ENCODE measurements at places on chromosomes 3 and 15.

- DNase-seq = no peak
Measured at GRCh38 chr15:95365511-95366107, 964.9 kb upstream of the NR2F2 start.

GRCh38 chr15:50137330-50137761 is 18.3 kb upstream of the ATP8B4 start:
- no peak for DNase-seq

- DNase-seq = no peak
Measured at GRCh38 chr15:29143909-29144635, 125.5 kb downstream of the NSMCE3 start.

DNA sequence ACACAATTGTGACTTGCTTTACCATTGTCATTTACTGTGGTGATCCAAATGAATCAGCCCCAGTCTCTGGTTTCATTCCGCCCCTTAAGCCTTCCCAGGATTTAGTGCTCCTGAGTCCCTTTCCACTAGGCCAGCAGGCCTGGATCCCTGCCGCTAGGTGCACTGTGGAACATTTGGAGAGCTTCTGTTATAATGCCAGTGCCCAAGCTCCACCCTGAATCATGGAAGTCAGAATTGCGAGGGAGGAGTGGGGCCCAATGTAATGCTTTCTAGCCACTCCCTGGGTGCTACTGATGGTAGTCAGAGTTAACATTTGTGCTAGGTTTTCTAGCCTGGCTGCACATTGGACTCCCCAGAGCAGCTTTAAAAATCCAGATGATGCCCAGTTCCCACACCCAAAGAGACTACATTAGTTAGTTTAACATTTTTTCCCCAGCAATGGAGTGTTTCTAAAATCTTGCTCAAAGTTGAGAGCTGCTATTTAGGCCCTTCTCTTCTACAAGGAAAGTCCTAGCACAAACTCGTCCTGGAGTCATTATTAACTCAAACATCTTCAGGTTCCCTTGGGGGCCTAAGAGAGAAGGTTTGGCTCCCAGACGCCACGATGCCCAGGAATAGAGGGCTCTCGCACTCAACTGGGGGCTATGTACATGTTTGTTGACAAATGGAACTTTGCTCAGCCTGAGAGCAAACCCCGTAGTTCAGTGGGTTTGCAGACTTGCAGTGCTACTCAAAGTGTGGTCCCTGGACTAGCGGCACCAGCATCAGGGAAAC is 366.7 kb upstream of the PROK2 start:
- no peak for DNase-seq

GRCh38 chr3:146177072-146177471 is 16.1 kb upstream of the PLOD2 start:
- DNase-seq = no peak

DNA sequence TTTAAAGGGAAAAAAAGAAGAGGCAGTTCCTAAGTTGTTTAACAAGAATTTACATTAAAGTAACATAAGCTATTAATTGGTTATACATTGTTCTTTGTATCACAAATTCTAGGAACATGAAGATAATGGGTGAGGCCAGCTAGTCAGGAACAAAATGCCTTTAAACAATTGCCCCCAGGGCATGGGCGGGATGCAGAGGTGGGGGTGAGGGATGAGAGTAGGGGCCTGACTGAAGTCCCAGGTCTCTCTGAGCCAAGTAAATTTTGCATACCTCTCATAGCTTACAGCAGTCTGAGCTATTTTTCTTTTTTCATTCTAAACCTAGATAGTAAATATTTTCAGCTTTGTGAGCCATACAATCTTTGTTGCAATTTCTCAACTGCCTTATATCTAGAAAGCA is 77.8 kb upstream of the RNU6-1 start:
- no peak for DNase-seq

GRCh38 chr3:178200316-178200715 is 335.9 kb upstream of the KCNMB2 start:
- DNase-seq = no peak

DNA sequence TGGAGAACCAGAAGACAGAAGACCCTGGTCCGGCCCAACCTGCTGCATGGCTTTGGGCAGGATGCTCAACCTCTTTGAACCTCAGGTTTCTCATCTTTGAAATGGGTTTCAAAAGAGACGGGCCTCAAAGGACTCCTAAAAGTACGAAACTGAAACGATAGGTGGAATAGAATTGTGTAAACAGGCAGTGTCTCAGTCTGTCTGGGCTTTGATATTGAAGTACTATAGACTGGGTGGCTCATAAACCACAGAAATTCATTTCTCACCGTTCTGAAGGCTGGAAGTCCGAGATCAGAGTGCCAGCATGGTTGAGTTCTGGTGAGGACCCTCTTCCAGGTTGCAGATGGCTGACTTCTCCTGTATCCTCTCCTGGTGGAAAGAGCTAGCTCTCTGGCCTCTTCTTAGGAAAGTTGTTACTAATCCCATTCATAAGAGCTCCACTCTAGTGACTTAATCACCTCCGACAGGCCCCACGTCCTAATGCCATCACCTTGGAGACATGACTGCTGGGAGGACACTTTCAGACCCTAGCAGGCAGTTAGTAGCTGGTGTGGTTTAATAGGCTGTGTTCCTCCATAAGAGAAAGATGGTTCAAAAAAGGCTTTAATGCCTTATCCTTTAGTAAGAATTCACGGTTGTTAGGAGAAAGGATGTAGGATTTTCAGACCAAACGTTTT is 35.7 kb downstream of the SSUH2 start:
- no peak for DNase-seq

DNA sequence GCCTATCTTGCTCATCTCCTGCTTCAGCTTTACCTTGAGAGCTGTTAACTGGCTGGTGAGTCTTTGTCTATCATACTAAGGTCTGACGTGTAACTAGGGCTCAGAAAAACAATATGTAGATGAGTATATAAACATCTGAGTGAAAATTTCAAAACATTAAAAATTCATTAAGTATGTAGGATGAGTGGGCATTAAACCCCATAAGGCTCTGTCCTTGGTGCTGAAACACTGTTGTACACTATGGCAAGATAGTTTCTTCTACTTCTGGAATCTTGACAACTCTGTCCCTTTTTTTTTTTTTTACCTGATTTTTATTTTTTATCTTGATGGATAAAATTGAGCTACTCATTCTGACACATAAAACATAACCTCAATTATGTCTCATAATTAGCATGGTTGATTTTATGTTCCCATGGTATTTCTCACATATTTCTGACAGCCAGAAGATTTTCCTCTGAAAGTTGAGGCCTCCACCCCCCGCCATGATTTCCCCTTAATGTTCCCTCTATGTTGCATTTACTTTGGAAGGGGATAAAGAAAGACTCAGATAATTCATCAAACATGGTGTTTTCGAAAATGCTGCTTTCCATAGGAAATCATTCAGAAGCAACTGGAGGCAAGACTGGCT is 54.3 kb downstream of the DGKG start:
- no peak for DNase-seq

DNA sequence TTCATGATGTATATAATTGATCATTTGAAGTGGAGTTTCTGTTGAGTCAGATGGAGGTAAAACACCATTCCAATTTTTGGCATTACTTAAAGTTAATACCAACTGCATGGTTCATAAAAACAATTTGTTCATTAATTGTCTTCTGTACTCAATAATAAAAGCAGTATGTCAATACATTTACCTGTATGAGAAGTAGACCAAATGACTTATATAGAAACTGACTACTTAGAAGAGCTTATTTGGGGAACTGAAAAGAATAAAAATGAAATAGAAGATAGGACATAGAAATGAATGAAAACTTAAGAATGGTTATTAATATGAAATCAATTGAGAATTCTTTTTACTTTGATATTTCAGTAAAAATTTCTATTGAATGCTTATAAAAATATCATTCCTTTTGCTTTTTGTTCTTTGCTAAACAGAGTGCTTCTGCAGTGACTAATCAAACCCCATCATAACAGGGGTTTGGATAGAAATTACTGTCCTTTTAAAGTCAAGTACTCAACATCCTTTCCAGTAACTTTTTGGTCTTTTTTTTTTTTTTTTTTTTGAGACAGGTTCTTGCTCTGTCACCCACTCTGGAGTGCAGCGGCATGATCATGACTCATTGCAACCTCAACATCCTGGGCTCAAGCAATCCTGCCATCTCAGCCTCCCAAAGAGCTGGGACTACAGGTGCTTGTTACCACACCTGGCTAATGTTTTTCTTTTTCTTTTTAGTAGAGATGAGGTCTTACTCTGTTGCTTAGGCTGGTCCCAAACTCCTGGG is 6.5 kb upstream of the CRYBG3 start:
- no peak for DNase-seq

- DNase-seq = no peak
Measured at GRCh38 chr3:20930034-20930433, 744.0 kb upstream of the SGO1 start.

GRCh38 chr3:72679540-72680198 is 168.6 kb downstream of the SHQ1 start:
- no peak for DNase-seq

DNA sequence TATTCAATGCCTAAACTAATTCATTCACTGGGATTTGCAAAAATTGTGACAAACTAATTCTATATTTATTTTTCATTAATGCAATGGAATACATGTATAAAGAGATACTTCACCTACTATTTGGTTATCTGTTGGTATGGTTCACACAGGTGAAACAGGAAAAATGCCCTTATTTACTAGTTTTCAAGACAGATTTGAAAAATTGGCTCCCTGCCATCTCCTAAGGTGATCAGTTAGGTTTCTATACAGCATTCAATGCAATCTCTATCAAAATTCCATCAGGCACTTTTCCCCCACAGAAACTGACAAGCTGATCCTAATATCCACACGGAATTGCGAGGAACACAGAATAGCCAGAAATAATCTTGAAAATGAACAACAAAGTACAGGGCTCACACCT is 101.1 kb downstream of the DLG1 start:
- no peak for DNase-seq

GRCh38 chr3:61944726-61945125 is 383.4 kb downstream of the PTPRG start:
- DNase-seq = no peak

GRCh38 chr3:139135657-139136056 is 91.0 kb upstream of the PRR23C start:
- DNase-seq = no peak

DNA sequence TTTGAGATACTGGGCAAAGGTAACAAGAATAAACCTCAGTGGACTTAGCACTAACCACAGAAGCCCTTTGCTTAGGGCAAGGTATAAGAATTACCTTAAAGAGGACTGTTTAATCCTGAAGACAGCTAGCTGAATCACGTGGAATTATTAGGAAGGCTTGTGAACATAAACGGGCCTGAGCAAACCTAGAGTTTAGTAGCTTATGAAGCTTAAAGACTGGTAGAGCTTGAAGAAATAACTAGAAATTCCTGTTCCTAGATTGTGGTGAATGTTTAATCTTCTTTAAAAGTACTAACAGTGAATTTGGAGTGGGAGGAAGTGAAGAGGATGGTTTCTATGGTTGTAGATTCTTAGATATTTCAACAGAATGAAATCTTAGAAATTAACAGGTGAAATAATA is 428.9 kb upstream of the THRB start:
- no peak for DNase-seq

- no peak for DNase-seq
Measured at GRCh38 chr15:85443593-85444087, 63.2 kb downstream of the AKAP13 start.

- no peak for DNase-seq
Measured at GRCh38 chr3:182129740-182130139, 418.0 kb downstream of the SOX2 start.

GRCh38 chr15:58771621-58772250 is 634 bp downstream of the MINDY2 start:
- DNase-seq = peak; percentile 31

GRCh38 chr3:77321646-77322045 is 281.7 kb downstream of the ROBO2 start:
- DNase-seq = no peak

DNA sequence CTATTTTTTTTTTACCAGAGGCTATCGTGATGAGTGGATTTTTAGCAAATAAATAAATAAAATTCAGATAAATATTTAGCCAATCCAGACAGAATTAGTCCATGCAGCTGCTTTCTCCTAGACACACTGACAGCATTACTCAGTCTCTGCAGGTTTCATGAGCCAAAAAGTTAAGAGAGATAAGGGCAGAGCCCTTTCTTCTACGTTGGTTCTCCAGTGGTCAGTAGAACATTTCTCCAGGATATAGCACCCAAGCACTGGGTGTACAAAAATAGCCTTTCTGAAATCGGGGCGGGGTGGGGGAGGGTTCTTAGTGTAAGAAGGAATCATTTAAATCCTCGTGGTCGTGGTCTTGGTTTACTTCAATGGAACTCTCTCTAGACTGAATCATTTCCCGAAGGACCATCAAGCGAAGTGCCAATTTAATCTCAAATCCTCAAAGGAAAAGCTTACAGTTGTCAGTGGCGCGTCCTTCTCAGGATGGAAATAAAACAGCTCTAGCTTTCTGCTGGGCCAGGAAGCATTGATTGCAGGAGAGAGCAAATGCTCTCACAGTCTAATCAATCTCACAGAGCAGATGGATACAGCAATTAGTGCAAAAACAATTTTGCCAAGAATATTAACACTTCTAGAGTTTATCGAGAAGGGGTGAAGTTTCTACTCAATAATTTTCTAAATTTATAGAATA is 86.2 kb downstream of the SATB1 start:
- no peak for DNase-seq

DNA sequence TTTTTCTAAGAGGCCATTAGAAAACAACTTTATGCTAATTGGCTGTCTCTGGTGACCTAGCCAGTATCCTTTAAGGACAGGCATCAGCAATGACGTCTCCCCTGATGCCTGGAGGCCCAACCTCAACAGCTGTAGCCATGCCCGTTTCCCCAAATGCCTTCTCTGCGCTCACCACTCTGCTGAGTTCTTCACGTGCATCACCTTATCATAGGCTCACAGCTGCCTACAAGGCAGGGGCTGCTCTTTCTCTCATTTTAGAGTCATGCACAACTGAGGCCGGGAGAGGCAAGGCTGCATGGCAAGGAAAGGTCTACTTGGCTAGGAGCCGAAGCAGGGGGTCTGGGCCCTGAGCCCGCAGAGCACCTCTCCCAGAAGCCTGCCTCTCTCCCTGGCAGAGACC is 43.9 kb upstream of the SEC13 start:
- no peak for DNase-seq

DNA sequence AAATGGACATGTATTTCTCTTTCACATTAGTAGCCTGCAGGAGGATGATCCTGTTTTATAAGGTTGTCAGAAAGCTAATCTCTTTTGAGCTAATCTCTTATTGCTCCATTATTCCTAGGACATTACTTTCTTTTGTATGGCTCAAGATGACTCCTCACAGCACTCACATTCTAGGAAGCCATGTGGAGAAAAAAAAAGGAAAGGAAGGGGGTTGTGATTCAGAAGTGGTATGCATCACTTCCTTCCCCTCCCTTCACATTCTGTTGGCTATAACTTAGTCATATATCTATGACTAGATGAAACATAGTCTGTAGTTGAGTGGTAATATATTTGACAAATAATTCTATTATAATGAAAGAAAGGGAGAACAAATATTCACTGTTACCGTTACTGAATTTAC is 168.8 kb upstream of the TTC14 start:
- no peak for DNase-seq

DNA sequence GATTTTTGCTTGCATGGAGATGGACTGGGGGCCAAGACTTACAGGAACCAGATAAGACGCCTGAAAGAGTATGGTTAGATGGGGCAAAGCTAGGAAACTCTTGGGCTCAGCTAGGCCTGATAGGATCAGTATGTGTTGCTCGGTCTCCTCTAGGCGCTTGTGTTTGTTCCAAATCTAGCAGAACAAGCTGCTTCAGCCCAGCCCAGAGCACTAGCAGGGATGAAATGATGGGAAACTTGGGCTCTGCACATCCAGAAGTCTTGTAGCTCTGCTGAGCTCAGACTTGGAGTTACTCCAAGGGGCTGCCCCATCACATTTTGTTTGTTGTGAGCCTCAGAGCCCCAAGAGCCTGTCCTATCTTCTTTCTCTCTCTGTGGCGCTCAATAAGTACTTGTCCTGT is 34.7 kb downstream of the FOXL2 start:
- no peak for DNase-seq
